ENCODE measurements at places on chromosomes 11 and 22.

GRCh38 chr11:73851046-73851764, 25.4 kb downstream of the COA4 start:
- DNase-seq: no peak

GRCh38 chr11:101401245-101401644, 182.6 kb downstream of the TRPC6 start:
- DNase-seq: peak; percentile 11

- DNase-seq: no peak
These were observed 12.2 kb upstream of the CCDC89 start for GRCh38 chr11:85698195-85698594.

- no peak for DNase-seq
These were observed 764 bp downstream of the TKFC start for GRCh38 chr11:61333550-61334433.

DNA sequence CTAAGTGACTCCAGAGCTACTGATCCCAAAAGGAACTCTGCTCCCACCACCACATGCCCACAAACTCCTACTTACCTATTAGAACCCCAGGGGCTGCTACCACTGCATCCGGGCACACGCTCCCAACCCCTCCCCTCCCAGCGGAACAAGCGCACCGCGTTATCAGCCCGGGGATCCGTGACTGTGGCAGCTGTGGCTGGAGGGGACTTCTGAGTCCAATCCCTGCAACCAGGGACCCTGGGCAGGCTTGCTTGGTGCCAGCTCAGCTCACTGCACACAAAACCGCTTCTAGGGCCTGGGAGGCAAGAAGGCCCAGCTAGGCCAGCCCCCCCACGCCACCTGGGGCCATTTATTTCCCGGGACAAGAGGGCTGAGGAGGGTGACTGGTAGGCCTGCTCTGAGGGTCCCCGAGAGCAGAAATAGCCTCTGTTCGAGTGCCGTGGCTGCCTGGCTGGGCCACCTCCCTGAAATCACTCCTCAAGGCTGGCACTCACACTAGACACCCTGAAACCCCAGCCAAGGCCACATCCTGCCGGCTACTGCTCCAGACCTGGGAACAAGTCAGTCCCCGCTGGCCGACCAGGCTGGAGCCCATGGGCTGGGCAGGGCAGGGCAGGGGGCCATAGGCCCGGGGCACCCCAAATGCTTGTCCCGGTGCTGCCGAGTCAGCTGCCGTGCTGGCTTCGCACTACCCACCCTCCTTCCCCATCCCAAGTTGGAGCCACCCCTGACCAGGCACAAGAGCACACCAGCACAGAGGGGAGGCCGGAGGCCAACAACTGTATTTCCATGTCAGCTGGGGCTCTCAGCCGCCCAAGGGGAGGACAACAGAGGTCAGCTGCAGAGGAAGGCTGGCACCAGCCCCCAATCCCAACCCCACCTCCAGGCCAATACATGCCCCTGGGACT, 1.9 kb upstream of the IFITM10 start:
- DNase-seq: no peak

DNA sequence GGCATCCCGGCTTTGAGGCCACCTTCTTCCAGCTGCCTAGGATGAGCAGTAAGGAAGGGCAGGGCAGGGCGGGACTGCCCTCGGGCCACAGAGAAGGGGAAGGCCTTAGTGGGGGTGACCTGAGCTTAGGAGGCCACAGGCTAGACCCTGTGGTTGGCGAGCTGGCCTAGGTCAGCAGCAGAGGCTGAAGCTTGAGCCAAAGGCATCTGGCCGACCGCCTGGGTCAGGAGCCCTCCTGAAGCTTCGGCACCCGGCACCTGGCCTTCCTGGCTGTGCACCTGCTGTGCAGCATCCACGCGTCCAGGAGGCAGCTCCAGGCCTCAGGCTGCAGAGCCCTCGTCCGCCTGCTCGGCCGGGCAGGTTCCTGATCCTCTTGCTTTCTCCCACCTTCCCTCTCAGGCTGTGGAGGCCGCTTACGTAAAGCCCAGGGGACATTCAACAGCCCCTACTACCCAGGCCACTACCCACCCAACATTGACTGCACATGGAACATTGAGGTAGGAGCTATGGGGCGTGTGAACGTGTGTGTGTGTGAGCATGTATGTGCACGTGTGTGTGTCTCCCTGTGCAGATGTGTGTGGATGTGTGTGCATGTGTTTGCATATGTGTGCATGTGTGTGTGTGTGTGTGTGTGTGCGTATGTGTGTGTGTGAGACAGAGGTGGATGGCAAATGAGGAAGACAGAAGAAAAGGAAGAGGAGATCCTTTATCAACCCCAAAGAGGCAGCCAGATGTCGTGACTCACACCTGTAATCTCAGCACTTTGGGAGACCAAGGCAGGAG, 34.9 kb downstream of the ST14 start:
- no peak for DNase-seq

DNA sequence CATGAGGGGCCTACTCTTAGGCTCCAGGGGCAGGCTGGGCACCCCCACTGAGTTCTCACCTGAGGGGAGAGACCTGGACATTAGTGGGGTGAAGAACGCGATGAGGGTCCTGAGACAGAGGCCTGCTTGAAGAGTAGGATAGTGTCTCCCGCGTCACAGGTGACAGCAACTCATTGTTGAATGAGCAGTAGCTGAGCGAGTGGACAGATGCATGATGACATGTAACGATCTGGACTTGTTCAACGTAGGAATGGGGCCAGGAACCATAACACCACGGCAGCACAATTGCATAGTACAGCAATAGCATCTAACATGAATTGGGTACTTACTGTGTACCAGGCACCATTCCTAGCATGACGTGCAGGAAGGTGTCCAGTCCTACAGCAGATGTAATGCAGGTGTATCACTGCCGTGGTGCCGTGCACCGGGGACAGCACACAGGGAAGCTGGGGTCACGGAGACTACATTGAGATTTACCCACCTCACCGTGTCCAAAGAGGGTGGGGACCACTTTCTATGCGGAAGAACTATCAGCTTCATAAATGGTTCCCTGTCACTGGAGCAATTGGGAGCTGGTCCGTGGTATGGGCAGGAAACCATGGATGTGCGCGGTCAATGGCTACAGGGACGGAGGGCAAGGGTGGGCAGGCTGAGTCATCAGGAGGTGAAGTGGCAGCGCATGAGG, 1019.1 kb downstream of the TBC1D22A start:
- DNase-seq: no peak

DNA sequence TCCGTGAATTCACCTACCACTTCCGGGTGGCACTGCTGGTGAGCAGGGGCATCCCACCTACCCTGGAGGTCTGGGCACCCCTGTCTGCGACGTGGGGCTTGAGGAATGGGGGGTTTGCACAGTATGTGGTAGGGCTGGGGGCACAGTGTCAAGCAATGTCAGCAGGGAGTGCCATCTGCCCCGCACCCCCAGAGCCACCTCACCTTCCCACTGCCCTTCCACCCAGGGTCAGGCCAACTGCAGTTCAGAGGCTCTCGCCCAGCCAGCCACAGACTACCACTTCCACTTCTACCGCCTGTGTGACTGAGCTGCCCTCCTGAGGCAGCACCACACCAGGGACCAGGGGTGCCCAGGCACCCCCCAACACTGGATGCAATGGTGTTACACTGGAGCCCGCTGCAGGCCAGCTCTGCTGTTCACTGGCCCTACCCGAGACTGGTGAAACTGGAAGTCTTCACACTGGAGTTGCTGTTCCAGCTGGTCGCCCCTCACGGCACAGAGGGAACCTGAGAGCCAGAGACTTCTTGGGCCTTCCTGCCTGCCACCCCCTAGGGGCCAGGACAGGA, 6.5 kb downstream of the TMEM258 start:
- DNase-seq: no peak

- DNase-seq: no peak
These were observed 27.2 kb downstream of the OR52B2 start for GRCh38 chr11:6142936-6143335.

- no peak for DNase-seq
These were observed 162.8 kb downstream of the DSCAML1 start for GRCh38 chr11:117633976-117634755.

- DNase-seq: no peak
These were observed 38.5 kb downstream of the GAB2 start for GRCh38 chr11:78379039-78379670.

- DNase-seq: no peak
These were observed 23.5 kb upstream of the ARHGAP42 start for GRCh38 chr11:100663583-100663982.

- peak; percentile 64 for DNase-seq
These were observed 58.4 kb upstream of the NUP50 start for GRCh38 chr22:45105281-45105702.

DNA sequence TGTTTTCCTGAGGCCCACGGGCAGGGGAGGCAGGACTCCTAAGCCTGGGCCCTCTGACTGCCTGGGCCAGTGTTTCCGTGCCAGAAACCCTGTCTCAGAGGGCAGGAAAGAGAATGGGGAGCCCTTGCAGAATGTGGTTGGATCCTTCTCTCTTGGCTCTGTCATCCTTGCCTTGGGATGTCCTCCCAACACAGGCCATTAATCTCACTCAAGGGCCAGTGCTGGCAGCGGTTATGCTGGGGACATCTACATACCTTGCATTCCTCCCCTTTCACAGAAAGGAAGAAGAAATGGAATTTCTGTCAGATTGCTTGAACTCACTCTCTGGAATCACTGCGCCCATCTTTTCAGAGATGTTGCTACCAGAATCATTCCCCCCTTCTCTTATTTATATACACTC, 296.9 kb downstream of the KIRREL3 start:
- DNase-seq: no peak

DNA sequence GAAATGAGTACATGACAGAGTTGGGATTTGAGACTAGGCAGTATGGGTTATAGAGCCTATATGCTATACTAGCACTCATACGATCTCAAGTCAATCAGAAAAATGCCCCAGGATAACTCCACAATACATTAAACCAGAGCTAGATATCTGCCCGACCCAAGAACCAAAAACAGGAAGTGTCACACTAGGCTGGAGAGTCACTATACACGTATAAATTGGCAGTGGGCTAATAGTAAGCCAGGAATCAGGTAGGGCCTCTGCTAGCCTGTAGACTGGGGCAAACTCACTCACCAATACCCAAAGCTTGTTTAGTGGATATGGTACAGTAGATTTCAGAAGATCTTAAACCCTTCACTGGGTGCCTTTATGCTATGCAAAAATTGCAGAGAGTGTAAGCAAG, 16.2 kb upstream of the EIF4G2 start:
- no peak for DNase-seq

DNA sequence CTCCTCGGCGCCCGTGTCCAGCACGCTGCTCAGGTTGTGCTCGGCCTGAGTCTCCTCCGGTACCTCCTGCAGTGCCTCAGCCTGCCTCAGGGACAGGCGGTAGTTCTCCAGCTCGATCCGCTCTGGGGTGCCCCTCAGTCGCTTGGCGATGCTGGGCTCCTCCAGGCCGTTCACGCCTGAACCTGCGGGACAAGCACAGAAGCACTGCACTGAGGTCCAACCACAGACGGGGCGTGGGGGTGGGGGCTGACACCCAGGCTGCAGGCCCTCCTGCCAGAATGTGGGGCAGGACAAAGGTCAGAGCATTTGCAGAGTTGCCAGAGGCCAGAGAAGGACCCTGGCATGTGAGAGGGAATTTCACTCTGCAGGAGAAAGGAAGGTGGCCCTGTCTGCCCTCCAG, 67.6 kb upstream of the BID start:
- no peak for DNase-seq

DNA sequence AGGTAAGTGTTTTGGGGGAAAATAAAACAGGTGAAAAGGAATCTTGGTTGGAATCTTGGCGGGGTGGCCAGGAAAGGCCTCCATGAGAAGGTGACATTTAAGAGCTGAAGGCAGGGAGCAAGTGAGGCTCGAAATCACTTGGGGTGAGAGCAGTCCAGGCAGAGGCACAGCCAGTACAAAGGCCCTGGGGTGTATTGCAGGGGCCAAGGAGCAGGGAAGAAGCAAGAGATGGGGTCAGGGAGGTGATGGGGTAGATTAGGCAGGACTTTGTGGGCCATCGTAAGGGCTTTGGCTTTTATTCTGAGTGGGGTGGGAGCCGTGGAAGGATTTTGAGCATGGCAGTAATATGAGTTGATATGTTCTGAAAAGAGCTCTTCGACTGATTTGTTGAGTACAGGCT, 551.1 kb downstream of the MN1 start:
- no peak for DNase-seq

DNA sequence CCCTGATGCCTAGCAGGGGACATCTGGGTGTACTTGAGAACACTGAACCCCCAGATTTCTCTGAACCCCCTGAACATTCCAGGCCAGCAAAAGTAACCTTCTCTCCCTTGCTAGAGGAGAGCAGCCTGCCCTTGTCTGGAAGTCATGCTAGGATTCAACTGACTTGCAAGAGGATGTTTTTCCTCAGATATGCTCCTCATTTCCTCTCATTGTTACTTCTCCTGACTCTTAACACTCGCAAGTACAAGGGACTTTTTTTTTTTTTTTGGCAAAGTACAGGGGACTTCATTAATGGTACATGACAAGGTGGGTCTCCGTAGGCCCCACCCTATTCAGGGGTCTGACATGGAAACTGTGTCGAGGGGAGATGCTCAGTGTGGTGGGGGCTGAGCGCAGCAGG, 6.3 kb upstream of the MCHR1 start:
- DNase-seq: no peak

DNA sequence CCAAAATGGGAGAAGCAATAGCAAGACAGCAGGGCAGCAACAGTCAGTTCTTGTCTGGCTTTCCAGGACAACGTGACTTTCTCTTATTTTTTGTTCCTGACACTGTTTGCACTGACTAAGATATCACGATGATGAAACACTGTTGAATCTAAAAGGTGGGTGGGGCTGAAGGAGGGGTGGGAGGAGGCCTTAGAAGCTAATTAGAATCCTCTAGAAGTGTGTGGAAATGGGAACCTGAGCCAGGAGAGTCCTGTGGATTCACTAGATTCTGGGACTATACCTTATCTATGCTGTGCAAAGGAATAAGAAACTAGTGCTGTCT, 300.3 kb downstream of the ST3GAL4 start:
- no peak for DNase-seq

DNA sequence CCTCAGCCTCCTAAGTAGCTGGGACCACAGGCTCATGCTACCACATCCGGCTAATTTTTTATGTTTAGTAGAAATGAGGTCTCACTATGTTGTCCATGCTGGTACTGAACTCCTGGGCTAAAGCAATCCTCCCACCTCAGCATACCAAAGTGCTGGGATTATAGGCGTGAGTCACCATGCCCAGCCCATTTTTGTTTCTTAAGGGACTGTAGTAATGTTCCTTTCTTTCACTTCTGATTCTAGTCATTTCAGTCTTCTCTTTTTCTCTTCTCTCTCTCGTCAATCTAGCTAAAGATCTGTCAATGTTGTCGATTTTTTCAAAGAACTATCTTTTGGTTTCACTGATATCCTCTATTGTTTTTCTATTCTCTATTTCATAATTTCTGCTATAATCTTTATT, 111.0 kb upstream of the APOA1 start:
- DNase-seq: peak; percentile 54

DNA sequence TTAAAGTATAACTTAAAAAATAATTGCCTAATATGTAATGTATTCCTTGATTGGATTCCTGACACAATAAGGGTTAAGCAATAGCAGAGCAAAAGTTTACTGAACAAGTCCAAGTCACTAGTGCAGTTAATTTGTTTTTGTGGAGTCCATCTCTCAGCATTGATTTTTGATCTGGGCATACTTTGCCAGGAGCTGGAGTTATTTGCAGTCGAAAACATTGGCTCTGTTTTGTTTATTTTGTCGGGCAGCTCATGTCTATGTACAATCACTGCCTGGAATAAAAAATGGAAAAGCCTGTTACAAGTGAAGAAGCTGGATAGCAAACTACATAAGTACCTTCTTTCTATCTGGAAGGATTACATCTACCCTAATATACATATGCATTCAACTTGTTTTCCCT, 625.2 kb downstream of the CNTN5 start:
- DNase-seq: no peak
